T-helper 17 cell (primary cell): ENCODE measurements at places on chromosomes 2 and 18.

- DNase-seq, result no peak
Measured at GRCh38 chr2:7190587-7191324, 273.5 kb downstream of the RNF144A start.

DNA sequence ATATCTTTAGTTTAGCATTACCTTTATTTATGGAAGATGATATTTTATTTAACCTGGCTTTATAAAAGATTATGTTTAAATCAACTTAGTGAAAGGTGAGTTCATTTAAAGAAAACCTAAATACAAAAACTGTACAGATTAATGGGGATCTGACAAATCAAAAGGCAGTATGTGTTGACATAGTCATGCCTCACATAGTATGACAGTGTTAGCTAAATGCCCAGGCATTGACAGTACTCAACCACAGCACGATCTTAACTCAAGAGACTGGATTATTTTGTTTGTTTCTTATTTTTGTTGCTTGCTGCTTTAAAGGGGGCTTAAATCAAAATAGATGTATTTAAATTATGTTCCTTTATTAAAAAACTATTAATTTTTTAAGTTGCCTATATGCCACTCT is 7.8 kb downstream of the DOK6 start:
- DNase-seq, result no peak

DNA sequence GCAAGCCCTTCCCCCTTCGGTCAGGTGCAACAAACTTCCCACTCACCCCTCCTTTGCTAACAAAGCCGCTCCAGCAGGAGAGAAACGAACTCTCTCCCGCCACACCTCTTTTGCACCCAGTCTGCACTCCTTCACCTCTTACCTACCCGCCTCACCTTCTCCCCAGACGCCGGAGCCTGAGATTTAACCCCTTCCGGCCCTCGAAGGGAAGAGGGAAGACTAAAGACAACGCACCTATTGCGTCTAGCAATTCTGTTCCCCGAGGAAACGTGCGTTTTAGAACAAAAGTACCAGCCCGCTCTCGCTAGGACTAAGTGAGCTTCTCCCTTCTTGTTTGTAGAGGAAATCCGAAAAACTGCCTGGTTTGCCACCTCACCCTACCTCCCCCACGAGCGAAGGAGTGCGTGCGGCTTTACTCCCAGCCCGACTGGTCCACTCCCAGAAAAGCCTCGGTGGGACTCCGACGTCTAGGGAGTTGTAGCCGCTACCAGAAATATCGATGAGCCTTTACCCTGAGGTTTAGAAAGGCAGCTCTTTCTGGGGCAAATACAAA is 441 bp upstream of the PEX13 start:
- DNase-seq, result peak; percentile 53

DNA sequence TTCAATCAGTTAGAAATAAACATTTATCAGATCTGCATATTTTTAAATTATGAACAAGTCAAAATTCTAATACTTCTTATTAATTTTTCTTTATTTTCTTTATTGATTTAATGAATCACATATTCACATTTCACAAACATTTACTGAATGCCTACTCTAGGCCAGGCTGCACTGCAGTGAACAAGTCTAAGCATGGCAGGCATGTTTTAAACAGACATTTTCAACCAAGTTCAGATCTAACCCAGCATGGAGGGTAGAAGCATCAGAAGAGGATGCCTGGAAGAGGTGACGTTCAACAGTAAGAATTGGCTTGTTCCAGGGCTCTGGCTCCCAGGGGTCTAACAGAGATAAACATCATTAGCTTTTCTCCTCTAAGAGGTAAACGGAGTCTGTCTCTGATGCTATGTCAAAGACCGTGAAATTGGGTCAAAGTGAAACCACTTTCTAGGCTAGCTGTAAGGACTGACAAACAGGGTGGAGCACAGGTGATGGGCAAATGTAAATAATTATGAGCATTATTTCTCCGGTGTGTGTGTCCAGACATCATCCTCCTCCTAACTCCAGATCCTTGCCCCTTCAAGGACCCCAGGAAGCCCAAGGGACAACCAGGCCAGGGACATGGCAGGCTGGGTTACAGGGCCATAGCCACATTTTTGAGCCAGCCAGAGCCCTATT is 50.6 kb downstream of the UNC50 start:
- DNase-seq, result no peak

GRCh38 chr18:73462092-73462491 is 594.3 kb upstream of the NETO1 start:
- DNase-seq, result no peak

DNA sequence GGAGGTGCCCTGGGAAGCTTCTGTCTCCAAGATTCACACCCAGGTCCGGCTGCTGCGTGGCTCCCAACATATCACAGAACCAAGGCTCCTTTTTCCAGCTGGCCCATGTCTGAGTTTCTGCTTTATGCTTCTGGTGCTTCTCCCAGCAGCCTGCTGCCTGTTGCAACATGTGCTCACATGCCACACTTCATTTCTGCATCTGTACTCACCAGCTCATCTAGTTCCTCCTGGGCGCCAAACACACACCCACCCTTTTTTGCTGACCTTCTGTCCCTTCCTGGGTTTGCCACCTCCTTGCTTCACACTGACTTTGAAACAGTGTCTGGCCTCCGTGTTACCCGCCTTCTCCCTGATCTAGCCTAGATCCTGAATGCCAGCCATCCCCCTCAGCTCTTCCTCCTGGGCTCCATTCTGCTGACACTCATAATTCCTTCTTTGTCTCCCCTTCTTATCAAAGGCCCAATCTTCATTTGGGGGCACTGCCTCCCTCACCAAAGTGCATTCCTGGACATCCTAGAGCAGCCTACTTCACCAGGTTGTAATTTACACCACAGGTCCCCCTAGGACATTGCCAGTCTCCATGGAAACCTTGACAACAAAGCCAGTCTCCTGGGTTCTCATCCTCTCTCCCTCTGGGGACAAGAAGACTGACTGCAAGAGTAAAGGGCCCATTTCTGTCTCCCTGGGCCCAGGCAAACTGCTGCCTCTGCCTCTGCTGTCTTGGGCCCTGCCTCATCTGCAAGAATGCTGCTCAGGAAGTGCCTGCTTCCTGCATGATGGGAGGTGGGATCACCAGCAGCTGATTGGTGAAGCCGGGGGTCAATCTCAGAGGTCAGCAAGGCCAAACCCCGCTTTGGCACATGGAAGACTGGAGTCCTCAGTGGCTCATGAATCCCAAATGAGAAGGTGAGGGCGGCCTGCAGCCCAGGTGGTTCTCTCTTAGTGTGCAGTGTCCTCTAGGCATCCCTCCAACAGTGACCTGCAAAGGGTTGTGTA is 13.9 kb upstream of the PROM2 start:
- no peak for DNase-seq
